ENCODE measurements at places on chromosomes 5 and 9.

DNA sequence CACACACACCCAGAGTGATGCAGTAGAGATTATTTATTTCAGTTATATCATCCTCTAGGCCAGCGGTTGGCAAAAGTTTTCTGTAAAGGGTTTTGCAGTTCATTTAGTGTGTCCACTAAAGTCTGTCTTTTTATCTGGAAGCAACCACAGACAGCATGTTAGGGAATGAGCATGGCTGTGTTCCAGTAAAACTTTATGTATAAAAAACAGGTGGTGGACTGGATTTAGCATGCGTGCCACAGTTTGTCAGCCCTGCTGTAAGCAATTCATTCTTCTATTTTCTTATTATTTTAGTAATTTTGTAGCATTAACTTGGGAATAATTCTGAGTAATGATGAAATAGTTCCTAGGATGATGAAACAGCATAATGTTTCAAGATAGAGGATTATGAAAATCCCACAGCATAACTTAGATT is 51.7 kb downstream of the CCNH start:
- no peak for DNase-seq

DNA sequence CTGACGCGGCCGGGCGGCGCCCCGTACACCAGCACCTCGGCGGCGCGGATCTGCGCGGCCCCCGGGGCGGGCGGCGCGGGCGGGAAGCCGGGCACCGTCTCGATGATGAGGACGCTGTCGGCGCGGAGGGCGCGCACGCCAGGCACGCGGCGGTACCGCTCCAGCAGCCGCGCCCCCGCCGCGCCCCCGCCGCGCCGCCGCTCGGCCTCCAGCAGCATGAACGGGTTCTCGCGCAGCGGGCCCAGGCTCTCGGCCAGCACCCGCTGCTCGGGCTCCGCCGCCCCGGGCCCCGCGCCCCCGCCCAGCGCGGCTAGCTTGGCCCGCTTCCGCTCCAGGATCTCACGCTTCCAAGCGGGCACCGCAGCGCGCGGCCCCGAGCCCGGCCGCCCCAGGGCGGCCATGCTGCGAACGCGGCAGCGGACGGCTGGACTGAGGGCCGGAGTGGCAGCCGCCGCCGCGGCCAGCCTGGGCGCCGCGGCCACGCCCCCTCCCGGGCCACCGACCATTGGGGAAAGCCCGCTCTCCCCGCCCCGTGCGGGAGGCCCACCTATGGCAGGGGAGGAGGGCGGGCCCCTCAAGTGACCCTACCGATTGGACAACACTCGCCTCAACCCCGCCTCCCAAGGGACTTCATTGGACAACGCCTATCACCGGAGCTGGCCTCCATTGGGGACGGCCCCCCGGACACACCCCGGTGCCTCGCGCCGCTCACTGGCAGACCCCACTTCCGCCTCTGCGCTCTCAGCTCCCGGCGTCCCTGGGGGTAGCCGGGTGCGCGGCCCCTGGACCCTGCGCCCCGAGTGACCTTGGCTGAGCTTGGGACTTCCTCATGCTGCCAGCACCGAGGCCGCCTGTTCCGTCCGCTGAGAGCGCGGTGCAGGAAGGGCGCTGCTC is at the start of gene TPRN:
Gene TPRN (minus strand): TSS at position 431 of the 894 bp plus-strand sequence. CDS start 30 bp downstream, at position 401.
- DNase-seq, result peak; percentile 98

- DNase-seq, result no peak
These were observed 592.0 kb downstream of the CHSY3 start for GRCh38 chr5:130496215-130496614.

- DNase-seq, result no peak
These were observed 78.0 kb upstream of the FCN1 start for GRCh38 chr9:134995792-134996120.

GRCh38 chr5:171309276-171310211 is 496 bp downstream of the TLX3 start:
- DNase-seq, result no peak

- DNase-seq, result no peak
These were observed 34.3 kb upstream of the DAB2 start for GRCh38 chr5:39459071-39459470.

DNA sequence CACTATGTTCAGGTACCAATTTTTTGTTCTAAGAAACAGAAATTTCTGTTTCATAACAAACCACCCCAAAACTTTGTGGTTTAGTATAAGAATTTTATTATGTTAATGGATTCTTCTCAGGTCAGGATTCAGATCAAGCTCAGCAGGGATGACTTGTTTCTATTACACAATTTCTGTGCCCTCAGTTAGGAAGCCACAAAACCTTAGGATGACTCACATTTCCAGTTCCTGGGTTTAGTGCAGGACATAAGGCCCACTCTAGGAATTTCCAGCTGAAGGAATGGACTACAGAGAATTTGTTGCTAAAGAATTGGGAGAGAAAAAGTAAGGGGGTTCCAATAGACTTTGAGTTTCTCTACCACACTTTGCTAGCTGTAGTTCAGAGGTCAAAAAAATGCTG is 629.3 kb downstream of the ANXA1 start:
- no peak for DNase-seq

- no peak for DNase-seq
These were observed 32.5 kb downstream of the TENT4A start for GRCh38 chr5:6745706-6746222.

DNA sequence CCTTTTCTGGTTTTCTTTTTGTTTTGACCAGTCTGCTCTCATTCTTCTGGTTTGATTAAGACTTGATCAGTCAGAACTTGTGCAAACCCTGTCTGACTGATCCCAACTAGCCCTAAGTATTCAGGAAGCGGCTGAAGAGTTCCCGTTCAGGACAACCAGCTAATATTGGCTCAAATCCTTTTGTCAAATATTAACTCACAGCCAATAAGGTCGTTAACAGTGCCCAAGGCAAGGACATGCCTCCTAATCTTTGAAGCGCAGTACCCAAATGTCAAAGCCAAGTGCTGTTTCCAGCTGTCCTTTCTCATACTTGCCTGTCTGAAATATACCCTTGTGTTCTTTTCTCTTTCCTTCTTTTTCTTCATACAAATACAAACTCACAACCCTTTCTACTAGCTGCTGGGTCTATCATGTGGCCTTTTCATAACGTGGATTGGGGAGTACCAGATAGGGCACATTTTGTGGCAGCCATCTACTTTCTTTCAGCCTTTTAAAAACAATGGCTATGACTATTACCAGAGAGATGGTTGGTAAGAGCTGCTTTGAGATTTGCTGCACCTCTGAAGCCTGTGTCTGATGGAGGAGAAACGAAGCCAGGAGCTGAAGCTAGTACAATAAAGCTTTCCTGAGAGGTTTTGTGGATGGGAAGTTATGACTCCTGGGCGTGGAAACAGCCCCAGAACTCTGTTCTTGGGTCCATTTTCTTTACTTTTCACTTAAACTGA is 266.4 kb upstream of the ZNF608 start:
- no peak for DNase-seq

DNA sequence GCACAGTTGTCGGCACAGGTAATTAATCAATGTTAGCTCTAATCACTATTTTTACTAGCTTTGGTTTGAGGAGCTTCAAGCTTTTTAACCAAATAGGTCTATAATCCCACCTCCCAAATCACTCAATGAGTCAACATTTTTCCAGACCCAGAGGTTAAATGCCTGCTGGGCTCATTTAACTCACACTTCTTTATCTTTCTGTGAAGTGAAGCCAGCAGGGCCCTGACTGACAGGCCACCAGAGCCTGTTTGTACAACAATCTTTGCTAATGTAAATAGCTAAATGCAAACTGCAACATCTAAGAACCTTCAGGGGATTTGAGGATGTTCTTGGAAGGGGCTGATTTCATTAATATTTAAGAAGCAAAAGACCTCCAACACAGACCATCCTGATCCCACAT is 98.4 kb upstream of the NREP start:
- no peak for DNase-seq

DNA sequence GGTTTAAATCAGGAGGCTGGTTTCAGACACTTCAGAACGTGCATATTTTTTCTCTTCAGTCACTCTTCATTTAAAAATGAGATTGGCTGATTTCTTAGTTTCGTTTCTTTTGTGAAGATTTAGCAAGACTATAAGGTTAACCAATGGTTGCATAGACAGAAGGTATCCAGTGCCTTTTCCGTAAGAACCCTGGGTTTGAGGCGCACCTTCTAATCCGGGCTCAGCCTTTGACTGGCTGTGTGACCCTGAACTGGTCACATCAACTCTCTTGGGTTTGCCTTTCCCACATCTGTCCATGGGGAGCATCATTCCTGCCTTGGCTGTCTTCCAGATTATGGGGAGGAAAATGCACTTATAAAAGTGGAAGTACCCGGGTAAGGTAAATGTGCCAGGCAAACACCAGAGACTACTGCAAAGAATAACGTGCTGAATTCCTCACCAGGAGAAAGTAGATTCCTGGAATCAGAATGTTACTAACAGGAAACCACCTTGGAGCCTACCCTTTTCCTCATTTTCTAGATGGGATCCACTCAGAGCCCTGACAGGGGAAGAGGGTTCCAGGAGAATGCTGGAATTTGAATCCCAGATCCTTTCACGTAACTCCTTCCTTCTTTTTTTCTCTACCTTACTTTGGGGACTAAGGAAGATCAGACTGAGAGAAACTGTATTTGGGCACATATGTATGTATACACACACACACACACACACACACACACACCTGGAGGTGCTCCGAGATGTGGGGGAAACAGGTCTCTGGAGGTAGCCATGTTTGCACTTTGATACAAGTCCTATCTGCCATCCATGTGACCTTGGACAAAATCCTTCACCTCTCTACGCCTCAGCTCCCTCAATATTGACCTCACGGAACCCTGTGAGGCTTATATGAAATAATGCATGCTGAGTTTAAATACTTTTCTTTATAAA is 6.8 kb downstream of the HAND1 start:
- DNase-seq, result no peak

- no peak for DNase-seq
These were observed 4.5 kb downstream of the CORO2A start for GRCh38 chr9:98187926-98188325.

- DNase-seq, result no peak
These were observed 15.2 kb upstream of the PHYKPL start for GRCh38 chr5:178247481-178248456.

DNA sequence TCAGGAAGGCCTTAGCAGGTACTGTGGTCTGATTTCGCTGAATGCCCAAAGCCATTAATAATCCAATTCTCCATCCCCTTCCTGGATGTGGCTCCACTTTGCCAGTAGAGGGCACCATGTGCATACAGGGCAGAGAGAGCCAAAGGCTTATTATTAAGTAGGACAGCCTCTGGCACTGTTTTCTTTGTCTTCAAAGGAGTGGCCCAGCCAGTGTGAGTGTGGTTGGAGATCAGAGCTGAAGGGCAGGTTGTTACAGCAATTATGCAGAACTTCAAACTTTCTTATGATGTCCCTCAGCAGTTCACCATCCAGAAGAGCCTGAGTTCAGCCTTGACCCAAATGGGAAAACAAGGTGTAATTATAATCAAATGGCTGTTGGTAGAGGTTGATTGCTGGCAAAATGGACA is 38.6 kb upstream of the CEMIP2 start:
- peak; percentile 24 for DNase-seq

GRCh38 chr9:97740848-97741821 is 44.0 kb upstream of the XPA start:
- DNase-seq, result peak; percentile 8

- DNase-seq, result no peak
These were observed 25.5 kb downstream of the ESM1 start for GRCh38 chr5:54959673-54960418.

- DNase-seq, result no peak
These were observed 190.7 kb upstream of the SLC27A6 start for GRCh38 chr5:128774605-128775004.

- DNase-seq, result no peak
These were observed 177.3 kb upstream of the ADAMTSL1 start for GRCh38 chr9:18296702-18297055.

DNA sequence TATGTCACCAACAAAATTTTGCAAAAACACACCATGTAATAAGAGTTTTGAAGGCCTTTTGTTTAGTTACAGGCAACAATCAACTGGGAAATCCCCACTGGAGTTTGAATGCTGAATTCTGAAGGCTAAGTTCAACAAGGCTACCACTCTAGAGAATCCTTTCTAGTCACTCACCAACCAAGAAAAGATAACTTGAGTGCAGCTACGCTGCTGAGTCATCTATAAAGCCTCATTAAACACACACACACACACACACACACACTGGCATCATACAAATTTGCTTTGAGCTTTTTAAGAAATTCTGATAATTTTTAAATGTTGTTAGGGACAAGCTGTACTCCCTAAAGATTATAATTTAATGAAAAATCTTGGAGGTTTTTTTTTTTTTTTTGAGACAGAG is 219.6 kb downstream of the DENND1A start:
- no peak for DNase-seq

DNA sequence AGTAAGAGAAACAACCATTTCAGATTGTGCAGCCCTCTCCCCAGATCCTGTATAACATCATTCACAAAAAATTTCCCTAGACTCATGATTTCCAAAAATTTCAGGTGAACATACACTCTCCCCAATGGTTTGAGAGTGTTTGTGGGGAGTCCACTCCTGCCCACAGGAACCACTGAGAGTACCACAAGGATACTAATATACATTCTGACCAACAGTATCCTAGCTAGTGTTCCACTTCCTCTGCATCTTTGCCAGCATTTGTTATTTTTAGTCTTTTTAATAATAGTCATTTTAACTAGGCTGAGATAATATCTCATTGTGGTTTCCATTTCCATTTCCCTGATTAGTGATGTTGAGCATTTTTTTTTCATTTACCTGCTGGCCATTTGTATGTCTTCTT is 155.4 kb downstream of the DTWD2 start:
- DNase-seq, result no peak

DNA sequence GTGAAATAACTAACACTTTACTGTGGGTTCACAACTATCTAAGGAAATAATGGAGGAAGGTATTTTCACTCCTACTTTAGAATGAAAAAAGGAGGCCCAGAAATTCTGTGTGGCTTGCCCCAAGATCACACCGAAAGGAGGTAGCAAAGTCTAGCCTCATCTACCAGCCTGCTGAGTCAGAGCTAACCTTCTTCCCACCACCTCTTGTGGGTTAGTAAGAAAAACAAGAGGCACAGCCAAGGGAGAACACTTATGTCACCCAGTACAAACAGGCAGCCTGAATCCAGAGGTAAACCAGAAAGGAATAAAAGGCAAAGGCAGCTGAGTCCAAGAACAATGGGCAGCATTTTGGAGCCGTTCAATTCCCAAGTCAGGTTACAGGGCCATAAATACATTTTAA is 91.9 kb upstream of the RASEF start:
- DNase-seq, result no peak

DNA sequence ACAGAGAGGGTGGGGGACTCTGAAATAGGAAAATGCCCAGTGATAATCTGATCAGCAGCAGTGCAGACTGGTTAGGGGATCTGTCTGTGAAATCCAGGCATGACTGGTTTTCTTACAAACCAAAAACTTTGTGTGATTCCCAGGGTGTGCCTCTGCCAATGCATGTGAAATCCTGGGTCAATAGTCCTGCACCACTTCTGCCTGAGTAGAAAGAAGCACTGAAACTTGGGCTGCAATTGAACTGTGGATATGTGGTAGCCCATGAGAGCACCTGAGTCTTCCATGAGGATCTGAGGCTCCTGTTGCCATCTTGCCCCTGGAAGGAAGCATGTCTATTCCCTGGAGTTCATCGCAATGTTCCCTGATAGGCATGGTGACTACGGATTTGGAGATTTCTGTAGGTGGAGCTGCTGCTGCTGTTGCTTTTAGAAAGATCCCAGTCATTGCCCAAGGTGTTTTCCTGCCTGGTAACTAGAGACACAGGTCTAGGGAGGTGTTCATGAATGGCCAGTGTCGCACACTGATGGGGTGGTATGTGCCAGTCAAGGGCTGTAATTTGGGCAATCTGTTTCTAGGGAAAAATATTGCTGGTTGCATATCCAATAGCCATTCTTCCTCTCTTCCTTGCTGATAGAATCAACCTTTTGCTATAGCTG is 146.7 kb downstream of the CARTPT start:
- DNase-seq, result no peak

GRCh38 chr5:95072281-95072680 is 212.6 kb downstream of the MCTP1 start:
- DNase-seq, result no peak
